ENCODE measurements at places on chromosomes 12 and 14.

GRCh38 chr12:5912011-5912410 lies 33.0 kb downstream of the ANO2 start:
- no peak for ATAC-seq

- no peak for ATAC-seq
Measured at GRCh38 chr14:83379436-83379835, 1845.8 kb upstream of the SEL1L start.

DNA sequence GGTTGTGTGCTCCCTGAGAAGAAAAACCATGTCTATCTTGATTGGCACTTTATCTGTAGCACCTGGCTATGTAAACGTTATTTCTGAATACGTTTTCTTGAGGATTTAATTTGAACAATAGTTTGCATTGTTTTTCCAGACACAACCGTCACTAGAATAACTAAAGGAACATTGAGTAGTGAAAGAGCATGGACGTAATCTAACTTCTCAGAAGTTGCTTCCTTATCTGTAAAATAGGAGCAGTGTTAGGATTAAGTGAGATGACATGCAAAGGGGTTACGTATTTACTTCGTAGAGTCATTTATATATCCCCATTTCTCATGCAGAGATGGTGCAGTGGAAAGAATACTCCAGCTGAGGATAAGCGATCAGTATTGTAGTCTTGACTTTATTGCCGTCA lies 8.1 kb downstream of the AEBP2 start:
- no peak for ATAC-seq

GRCh38 chr14:91681118-91681517 lies 50.8 kb downstream of the CATSPERB start:
- ATAC-seq, result no peak

DNA sequence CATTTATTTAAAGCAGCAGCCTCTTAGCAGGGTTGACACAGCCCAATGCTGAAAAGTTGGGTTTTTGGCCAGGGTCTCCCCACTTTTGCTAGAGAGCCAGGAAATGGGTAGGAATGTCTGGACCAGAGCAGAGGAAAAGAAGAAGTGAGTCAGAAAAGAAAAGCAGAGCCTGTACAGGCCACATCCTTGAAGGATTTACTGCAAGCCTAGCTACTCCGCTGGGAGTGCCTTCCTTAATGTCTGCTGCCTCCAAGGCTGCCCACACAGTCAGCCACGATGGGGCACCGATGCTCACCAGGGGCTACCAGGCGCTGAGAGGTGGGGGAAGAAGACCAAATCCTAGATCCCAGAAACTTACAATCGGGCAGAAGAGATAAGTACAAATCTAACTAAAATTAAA lies 139.2 kb downstream of the C12orf75 start:
- ATAC-seq, result no peak

- no peak for ATAC-seq
Measured at GRCh38 chr12:110972866-110973265, 52.5 kb upstream of the MYL2 start.

DNA sequence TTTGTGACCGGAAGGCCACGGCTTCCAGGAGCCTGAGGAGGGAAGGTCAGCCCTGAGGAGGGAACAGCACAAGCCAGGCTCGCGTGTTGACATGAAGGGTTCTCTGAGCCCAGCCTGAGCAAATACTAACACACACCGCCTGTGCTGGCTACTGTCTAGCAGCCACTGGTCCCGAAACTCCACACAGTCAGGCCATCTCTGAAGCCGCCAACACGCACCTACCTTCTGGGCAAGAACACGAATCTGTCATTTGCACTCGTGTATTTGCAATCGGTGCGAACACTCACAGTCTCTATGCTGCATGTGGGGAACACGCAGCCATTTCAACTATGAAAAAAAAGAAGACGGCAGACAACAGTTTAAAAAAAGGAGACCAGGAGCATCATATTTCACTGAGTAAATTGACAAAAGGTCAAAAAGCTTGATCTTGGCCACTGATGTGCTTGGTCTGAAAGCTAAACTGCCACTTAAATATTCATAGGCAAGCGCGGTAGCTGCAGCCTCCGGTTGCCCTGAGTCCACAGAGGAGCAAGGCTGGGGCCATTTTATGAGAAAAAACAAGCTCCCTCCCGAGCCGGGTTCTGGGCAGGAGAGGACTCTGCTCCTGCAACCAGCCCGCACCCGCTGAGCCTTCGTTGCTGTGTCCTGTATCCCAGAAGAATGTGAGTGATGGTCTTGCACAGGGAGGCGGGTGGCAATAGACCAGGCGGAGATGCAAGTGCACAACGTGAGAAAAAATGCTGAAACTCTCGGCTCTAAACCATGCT lies 57.8 kb downstream of the RIMBP2 start:
- no peak for ATAC-seq

GRCh38 chr14:76669770-76670169 lies 91.5 kb upstream of the VASH1 start:
- no peak for ATAC-seq

GRCh38 chr14:36028218-36028617 lies 148.3 kb downstream of the PTCSC3 start:
- ATAC-seq, result no peak

- ATAC-seq, result no peak
Measured at GRCh38 chr12:109808876-109809646, 24.1 kb downstream of the TRPV4 start.

DNA sequence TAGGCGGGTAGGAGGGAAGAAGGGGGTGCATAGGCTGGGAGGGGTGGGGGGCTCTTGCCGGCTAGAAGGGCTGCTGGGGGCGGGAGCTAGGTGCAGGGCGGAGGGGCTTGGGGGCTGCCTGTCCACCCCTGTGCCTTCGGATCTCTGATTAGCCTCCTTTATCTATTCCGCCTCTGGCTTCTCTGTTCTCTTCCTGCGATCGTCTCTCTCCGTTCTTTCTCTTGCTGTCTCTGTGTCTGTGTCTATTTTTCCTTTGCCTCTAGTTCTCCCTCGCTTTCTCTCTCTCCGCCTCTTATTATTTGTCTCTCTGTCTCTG lies 166.7 kb upstream of the LHX5 start:
- ATAC-seq, result no peak

DNA sequence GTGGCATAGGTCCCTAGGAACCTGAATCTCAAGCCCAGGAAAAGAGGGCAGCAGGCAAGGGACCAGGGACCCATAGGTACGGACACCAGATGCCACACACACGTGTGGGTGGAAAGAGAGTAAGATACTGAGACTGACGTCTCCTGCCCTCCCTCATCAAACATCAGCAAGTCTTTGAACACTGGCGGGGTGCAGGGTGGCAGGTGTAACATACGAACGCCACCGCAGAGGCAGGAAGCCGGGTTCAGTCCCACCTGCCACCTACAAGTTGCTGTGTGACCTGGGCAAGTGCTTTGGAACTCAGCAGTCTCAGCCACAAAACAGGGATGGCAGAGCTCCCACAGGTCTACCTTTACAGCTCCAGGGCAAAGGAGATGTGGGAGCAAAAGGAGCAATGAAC lies 11.1 kb downstream of the ACTN1 start:
- no peak for ATAC-seq

DNA sequence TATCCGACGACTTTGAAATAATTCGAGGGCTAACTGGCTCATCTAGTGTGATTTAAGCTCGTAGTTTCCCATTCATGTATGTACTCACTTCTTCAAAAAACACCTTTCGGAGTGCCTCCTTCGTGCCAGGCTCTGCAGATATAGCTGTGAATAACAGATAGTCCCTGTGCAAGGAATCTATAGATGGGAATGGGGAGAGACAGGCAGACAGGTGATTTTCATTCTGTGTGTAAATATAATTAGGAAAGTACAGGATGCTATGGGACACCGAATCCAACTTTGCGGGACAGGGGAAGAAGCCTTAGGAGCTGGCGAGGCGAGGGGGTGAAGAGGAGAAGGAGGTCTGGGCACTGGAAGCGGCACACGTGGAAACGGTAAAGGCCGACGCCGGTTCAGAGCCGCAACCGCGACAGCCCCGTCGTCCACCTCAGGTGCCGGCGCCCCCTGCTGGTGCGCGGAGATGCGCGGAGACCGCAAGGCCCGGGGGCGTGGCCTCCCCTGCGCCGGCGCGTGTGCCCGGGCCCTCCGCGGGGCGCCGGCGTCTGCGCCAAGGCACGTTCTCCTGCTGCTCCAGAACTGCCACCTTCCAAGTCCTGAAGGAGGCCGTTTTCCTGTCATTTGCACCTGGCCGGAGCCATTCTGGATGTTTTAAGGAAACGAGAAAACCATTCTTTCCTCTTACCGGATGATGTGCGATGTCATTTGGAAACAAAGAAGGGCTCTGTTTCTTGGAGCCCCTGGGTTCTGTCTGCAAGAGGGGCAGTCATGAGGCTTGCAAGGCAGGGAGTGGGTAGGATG lies 18.0 kb upstream of the CACNA1C start:
- peak; percentile 92 for ATAC-seq

DNA sequence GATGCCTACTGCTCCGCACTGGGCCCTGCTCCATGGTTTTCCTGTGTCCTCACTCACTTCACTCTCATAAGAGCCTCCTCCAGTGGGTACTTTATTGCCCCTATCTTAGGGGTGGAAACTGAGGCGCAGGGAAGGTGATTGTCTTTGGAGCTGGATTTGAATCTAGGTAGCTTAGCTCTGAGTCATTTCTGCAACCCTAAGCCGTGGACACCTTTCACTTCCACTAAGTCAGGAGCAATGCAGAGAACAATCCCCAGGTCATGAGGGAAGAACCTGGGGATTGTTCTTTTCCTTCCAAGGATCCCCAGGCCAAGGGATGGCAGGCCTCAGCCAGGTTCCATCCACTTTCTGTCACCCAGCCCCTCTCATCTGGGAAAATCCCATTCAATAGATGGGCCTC lies 20.3 kb downstream of the VDR start:
- ATAC-seq, result no peak

DNA sequence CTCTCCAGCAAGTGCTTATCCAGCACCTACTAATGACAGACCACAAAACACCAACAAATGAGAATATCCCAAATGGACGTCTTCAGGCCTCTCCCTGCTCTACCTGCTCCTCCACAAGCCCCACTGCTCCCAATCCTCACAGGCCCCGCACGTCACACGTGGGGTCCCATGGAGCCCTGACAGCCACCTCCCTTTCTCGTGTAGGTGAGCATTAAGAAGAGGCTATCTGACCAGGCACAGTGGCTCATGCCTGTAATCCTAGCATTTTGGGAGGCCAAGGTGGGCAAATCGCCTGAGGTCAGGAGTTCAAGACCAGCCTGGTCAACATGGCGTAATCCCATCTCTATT lies 5.4 kb downstream of the RIMBP2 start:
- no peak for ATAC-seq

GRCh38 chr14:89572596-89573398 lies 155.8 kb upstream of the FOXN3 start:
- no peak for ATAC-seq

DNA sequence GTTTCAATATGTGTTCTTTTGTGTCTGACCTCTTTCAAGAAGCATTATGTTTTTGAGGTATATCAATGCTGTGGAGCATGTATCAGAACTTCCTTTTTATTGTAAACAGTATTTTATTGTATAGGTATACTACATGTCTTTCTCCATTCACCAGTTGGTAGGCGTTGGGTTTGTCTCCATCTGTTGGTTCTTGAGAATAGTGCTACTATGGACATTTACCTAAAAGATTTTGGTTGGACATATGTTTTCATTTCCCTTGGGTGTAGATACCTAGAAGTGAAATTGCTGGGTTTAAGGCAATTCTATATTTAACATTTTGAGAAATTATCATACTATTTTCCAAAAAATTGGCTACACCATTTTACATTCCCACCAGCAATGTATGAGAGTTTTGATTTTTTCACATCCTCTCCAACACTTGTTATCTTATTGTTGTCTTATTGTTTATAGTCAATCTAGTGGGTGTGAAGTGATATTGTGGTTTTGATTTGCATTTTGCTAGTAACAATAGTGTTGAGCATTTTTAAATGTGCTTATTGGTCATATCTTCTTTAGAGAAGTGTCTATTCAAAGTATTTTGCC lies 409.2 kb downstream of the IPO8 start:
- peak; percentile 48 for ATAC-seq

GRCh38 chr14:77175843-77176242 lies 5.8 kb upstream of the TMEM63C start:
- no peak for ATAC-seq

- peak; percentile 69 for ATAC-seq
Measured at GRCh38 chr12:26195641-26196420, 458 bp downstream of the SSPN start.

DNA sequence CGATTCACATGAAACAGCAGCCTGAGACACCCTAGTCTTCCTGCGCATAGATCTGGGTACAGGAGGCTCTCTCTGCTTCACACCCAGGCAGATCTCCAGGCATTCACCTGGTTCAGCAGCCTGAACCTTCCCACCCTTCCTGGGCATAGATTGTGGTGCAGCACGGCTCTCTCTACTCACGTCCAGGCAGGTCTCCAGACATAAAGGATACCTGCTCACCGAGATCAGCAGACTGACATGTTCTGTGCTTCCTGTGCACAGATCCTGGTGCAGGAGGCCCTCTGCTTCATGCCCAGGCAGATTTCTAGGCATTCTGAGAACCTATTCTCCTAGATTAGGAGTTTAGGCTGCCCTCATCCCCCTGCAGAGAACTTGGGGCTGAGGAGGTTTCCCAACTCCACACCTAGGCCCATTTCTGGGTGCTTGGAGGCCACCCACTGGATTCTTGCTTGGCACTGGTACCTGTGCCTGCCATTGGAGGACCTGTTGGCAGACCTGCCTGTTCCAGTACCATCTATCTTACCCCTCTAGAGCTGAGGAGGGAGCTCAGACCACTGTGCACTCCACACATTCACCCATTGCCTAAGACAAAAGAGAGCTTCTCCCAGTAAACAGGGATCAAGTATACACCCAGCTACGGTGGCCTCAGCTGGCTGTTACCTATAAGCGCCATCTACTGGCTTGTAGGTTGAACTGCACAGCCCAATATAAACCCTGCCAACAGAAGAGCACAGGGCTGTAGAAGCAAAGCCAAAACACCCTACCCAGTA lies 28.0 kb upstream of the GARIN6 start:
- peak; percentile 84 for ATAC-seq

DNA sequence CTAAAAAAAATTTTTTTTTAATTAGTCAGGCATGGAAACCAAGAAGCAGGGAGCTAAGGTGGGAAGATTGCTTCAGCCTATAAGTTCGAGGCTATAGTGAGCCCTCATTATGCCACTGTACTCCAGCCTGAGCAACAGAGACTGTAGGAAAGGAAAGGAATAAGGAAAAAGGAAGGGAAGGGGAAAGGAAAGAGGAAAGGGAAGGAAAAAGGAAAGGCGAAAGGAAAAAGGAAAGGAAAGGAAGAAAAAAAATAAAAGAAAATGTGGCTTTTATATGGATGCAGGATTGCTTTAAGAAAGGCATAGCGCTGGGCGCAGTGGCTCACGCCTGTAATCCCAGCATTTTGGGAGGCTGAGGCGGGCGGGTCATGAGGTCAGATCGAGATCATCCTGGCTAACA lies 70.4 kb downstream of the R3HDM2 start:
- no peak for ATAC-seq

GRCh38 chr12:52333321-52333720 lies 12.1 kb upstream of the KRT83 start:
- ATAC-seq, result no peak

DNA sequence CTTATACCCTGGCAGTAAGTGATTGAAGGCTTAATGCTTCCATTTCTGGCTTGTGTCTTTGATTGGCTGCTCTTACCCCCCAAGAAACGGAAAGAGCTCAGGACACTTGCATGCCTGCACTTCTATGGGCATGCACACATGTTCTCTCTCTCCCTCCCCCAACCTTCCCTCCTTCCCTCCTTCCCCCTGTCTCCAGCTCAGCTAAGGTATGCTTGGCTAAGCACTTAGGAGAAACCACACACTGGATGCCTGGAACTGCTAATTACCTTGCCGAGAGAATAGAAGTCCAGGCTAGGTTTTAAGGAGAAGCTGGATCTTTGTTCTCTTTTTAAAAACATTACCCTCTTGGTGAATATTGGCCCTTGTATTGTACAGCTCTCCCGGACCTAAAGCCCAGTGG lies 1072.8 kb upstream of the TMEM132C start:
- no peak for ATAC-seq
